Left ventricle myocardium inferior (tissue), 1 donor: ENCODE measurements at places on chromosomes 4 and X.

- no peak for DNase-seq
Observed at GRCh38 chrX:20653070-20653469, 386.4 kb upstream of the RPS6KA3 start.

- DNase-seq, result no peak
Observed at GRCh38 chrX:123975180-123975579, 13.7 kb downstream of the STAG2 start.

- no peak for DNase-seq
Observed at GRCh38 chrX:152819266-152819665, 11.3 kb downstream of the CETN2 start.

DNA sequence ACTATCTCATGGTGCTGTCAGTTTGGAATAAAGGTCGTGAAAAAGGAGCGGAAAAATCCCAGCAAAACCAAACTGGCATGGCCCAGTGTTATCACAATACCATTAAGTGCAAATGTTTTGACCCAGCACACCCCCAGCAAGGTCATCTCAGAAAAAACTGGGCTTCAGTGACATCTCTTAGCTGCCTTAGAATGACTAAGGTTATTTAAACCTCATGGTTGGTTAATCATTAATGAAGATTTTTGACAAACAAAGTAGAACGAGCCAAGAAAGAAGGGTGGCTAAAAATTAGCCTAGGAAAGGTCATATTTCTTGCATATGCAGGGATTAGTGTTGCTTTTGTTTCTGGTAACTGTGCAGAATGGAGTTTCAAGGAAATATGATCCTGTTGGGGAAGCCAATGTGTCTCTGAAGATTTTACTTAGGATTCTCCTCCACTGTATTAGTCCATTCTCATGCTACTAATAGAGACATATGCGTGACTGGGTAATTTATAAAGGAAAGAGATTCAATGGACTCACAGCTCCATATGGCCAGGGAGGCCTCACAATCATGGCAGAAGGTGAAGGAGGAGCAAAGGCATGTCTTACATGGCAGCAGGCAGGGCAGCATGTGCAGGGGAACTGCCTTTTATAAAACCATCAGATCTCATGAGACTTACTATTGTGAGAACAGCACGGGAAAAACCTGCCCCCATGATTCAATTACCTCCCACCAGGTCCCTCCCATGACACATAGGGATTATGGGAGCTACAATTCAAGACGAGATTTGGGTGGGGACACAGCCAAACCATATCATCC, 83.5 kb downstream of the CHRNA9 start:
- no peak for DNase-seq

- DNase-seq, result no peak
Observed at GRCh38 chrX:10119399-10119990, 37.3 kb upstream of the CLCN4 start.

- DNase-seq, result no peak
Observed at GRCh38 chr4:188934320-188934962, 795.2 kb downstream of the TRIML1 start.

DNA sequence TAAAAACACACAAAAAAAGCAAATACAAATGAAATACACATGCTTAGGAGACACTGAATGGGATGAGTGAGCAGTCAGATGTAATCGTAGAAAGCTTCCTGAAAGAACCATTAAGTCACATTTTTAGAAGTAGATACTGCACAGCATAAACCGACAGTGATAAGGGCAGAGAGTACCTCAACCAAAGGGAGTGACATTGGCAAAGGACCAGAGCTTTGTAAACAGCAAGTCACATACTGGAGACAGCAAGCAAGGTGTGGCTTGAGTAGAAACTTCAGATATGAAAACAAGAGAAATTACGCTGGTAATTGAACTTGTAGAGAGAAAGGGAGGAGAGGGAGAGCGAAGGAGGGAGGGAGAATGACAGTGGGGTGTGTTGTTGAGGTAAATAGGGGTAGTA, 92.0 kb downstream of the CHRDL1 start:
- no peak for DNase-seq

DNA sequence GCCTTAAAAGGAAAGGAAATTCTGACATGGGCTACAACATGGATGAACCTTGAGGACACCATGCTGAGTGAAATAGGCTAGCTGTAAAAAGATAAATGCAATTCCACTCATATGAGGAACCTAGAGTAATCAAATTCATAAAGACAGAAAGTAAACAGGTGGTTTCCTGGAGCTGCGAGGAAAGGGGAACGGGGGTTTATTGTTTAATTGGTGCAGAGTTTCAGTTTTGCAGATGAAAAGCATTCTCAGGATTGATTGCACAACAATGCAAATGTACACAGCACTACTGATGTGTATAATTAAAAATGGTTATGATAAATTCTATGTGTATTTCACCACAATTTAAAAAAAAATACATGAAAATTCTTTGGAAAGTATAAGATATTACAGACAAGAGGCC, 24.0 kb downstream of the PLRG1 start:
- DNase-seq, result no peak

- no peak for DNase-seq
Observed at GRCh38 chr4:109447278-109447677, 13.7 kb downstream of the SEC24B start.
